Esophagus squamous epithelium (tissue), 5 donors: ENCODE measurements at places on chromosomes 2 and 18.

- DNase-seq, result no peak
These were observed 25.8 kb downstream of the LDAH start for GRCh38 chr2:20797096-20797495.

DNA sequence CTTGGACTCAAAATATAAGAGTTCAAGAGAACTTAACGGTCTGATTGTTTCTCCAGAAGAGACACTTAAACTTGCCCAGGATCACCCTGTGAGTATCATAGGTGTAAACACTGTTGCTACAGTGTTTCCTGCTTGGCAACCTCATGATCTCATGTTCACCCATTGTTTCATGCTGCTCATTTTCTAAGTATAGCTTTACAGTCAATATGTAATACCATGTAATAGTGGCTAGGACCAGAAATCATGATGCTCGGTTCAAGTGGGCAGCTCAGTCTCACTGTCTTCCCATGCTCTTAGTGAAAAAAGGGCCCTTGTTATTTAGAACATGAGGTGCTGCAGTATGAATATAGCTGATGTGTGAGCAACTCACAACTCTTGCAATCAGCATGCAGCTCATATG, 157.5 kb downstream of the CERS6 start:
- DNase-seq, result no peak

GRCh38 chr2:199556527-199557285, 99.0 kb upstream of the SATB2 start:
- no peak for DNase-seq

GRCh38 chr18:38322206-38322605, 756.6 kb upstream of the CELF4 start:
- DNase-seq, result no peak

- no peak for DNase-seq
These were observed 233.4 kb downstream of the SOCS6 start for GRCh38 chr18:70522183-70522680.

GRCh38 chr2:132824716-132825115, 154.7 kb upstream of the LYPD1 start:
- DNase-seq, result no peak

- DNase-seq, result no peak
These were observed 13.8 kb downstream of the MTCL1 start for GRCh38 chr18:8719192-8719591.

- no peak for DNase-seq
These were observed 38.5 kb downstream of the MERTK start for GRCh38 chr2:111936881-111937280.

- no peak for DNase-seq
These were observed 309.3 kb downstream of the ZNF521 start for GRCh38 chr18:25042641-25043051.

- DNase-seq, result no peak
These were observed 61.6 kb downstream of the AAK1 start for GRCh38 chr2:69581774-69582581.

- no peak for DNase-seq
These were observed 38.4 kb downstream of the ZAP70 start for GRCh38 chr2:97751752-97752151.

DNA sequence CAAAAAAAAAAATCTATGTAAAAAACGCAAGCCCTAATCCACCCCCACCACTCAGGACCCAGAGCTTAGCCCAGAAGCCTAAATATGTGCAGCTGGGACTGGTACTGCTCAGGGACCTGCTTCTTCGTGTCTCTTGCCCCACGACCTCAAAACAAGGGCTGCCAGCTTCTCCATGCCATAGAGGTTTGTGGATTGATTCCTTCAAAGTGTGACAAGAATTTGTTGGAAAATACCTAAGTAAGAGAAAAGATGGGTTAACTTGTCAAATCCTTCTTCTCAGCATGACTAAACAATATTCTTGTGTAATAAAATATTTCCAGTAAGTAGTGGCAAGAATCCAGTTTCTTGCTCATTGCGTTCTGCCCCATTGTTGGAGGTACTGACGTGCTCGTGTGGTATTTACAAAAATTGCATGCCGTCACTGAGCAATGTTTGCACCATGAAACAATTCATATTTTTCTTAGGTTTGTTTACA, 825 bp upstream of the SCYGR1 start:
- DNase-seq, result no peak

DNA sequence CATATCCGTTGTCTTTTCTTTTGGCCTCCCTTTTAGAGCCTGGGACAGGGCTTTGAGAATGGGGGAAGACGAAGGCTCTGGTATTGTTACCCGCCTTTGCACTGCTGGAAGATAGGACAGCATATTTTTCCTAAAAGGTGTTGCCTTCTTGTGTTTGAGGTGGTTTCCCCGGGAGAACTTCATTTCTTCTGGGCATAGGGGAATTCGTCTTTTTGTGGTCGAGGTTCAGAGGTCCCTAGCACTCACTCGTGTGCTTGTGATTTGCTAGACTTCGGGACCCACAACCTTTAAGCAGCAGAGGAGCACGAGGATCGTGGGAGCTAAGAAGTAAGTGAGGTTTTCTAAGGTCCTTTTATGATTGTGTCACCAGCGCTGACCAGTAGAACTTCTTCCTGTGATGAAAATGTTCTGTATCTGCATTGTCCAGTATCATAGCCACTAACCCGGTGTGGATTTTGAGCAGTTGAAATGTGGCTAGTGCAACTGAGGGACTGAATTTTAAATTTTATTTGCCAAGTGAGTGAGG, 611 bp downstream of the ZNF512 start:
- DNase-seq, result no peak

DNA sequence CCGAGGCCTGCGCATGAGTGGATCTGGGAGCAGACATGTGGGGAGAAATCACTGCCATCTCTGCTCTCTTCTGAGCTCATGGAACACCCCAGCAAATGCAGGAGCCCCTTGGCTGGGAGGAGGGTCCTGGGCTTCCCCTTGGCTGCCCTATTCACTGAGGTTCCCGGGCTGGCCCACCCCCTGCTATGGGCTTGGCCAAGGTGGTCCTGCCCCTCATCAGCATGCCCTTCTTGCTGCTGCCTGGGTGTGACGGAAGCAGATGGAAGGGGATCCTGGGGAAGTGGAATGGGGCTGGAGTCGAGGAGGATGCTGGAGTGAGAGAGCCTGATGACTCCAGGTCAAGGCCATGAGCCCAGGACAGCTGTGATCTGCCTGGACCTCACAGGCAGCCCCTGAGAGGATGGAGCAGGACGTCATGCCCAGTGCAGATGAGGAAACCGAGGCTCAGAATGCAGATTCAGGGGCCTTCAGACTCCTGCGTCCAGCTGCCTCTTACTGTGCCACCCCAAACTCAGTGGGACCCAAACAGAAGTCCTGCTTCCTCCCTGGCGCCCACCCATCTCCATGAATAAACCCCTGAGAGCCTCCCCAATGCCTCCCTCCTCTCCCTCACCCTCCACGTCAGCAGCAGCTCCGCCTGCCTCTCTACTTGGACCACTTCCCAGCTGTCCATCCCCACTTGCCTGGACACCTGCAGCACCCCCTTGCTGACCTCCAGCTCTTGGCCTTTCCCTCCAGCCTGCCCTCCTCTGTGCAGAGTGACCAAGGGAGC, 4.0 kb downstream of the SNED1 start:
- no peak for DNase-seq

DNA sequence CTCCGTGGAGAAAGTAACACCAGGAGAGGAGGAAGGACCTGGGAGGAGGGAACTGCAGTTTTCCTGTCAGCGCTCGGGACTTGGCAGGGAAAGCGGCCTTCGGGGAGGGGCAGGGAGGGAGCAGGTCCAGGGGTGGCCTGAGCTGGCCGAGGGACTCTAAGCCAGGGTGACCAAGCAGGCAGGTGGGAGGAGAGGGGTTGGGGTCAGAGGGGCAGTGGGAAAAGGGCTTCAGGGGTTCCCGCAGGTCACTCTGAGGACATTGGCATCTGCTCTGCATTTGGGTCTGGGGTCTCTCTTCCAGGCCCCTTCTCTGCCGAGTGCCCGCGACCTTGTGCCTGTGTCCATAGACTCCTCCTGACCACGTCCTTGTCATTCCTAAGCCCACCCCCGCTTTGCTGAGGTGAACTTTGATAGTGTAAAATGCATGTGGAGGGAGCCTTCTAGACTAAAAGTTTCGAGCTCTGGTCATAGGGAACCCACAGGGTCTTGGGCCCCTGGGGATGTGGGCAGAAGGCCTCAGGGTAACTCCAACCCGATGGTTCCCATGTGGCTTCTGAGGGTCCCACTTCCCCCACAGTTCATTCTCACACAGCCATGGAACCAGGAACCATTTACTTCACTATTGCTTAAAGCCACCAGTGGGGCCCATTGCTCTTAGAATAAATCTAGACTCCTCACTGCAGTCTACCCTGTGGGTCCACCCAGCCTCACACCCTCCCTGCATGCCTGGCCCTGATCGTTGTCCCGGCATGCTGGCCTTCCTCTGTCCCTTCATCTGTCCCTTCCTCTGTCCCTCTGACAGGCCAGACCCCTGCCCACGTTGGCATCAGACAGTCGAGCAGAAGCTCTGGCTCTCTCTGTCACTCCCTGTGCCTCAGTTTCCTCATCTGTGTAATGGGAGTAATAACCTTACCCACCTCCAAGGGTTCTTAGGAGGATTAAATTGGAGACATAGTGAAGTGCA, 229.2 kb downstream of the SEPTIN10 start:
- no peak for DNase-seq

DNA sequence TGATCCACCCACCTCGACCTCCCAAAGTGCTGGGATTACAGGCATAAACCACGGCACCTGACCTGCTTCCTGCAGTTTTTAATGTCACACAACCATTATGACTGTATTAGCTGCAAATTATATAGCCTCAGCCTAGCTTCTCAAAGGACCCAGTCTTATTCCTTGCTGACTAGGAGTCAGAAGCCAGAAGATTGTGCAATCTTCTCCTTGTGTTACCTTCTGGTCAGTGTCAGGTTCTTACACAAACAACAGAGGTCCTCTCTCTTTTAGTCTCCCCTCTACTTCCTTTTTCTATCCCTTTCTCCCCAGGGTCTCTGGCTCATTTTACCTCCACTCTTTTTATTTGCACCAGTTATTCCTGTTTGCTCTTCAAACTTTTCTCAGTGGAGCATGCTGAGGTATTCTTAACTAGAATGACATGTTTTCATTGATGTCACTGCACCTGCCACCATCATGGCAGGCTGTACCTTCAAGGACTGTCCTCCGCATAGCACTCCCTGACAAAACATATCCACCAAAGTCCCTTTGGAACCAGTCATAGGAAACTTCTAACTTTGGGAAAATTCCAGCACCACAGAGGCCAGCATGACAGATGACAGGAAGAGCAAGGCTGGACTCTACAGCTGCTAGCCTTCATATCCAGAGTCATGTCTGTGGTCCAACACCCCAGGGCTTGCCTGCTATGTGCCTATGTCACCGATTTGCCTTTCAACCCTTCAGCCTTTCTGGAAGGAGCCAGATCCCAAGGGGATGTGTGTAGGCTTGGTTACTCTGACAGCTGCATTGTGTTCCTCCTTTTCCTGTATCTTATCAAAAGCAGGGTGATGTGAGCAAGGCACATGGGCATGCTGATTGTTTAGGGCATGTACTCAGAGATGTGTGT, 45.2 kb upstream of the EPC2 start:
- DNase-seq, result no peak

DNA sequence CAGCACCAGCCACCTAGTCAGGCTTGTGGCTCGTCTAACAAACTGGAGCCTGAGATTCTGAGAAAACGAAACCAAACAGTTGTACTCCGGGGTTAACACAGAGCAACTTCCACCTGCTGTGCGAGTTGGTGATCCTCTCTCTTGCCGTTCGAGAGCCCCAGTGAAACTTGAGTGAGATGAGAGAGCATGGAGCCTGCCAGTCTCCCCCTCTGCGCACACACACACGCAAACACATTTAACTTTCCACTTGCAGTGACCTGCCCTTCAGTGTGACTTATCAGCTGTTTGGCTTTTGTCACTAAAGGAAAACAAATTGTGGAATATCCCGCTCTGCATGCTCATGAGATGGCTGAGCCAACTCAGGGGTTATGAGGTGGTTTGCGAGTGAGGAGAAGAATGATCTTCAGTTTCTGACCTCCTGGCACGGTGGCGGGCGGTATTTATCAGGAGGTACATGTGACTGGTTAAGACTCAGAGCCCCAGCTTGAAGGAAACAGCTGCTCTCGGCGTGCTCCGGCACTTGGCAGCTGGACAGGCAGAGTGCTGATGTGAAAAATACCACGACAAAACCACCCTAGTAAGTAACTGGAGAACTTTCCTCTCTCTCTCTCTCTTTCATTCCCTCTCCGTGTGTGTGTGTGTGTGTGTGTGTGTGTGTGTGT, at the start of gene RASGRP3:
TSS of gene RASGRP3 (plus strand) at position 519 of the 662 bp plus-strand sequence. CDS start 38,488 bp downstream, outside the sequence.
- DNase-seq, result peak; percentile 60

DNA sequence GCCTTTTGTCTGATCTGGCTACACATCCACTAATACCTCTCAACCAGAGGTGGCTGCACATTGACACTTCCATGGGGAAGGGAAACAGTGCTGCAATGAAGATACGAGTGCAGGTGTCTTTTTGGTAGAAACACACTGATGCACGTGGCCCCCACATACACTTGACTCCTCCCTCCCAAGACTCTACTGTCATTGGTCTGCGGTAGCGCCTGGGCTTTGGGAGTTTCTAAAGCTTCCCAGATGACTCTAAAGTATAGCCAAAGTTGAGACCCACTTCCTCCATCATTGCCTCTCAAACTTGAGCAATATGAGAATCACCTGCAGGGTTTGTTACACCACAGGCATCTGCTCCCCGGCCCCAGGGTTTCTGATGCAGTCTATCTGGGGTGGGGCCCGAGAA, 11.0 kb downstream of the SLC14A1 start:
- DNase-seq, result no peak

DNA sequence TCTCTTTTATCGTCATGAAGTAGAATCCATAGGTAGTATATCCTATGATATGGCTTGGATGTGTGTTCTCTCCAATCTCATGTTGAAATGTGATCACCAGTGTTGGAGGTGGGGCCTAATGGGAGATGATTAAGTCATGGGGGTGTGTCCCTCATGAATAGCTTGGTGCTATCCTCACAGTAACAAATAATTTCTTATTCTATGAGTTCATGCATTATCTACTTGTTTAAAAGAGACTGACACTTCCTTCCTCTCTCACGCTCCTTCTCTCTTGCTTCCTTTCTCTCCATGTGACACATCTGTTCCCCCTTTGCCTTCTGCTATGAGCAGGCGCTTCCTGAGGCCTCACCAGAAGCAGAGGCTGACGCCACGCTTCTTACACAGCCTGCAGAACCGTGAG, 165.6 kb downstream of the MREG start:
- no peak for DNase-seq

- DNase-seq, result no peak
These were observed 66.6 kb downstream of the ABCG8 start for GRCh38 chr2:43905371-43905803.

DNA sequence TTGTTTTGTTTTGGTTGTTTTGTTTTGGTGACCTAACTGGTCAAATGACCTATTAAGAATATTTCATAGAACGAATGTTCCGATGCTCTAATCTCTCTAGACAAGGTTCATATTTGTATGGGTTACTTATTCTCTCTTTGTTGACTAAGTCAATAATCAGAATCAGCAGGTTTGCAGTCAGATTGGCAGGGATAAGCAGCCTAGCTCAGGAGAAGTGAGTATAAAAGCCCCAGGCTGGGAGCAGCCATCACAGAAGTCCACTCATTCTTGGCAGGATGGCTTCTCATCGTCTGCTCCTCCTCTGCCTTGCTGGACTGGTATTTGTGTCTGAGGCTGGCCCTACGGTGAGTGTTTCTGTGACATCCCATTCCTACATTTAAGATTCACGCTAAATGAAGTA, at the start of gene TTR:
TSS of gene TTR (plus strand) at position 250 of the 400 bp plus-strand sequence. CDS start at position 276, 26 bp downstream.
- DNase-seq, result no peak
